ENCODE measurements at places on chromosomes 1 and 21.

DNA sequence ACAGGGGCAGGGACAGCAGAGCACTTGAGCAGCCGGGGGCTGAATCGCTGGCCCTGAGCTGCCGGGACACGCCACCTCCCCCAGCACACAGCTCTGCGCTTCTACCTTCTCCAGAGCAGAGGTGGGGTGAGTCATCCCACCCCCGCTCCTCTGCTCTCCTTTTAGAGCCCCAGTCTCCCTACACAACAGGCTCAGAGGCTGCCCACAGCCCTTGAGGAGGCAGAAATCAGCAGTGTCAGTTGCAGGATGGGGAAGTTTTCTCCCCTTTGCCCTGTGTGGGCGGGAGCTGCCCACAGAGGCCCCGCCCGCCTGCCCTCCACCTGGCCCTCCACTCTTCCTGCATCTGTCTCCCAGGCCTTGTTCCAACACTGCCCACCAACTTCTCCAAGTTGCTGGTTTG, 94.6 kb downstream of the STUM start:
- DNase-seq: peak; percentile 67

GRCh38 chr1:94299627-94300553, 62.5 kb upstream of the ARHGAP29 start:
- no peak for DNase-seq

- no peak for DNase-seq
Measured at GRCh38 chr1:167467126-167467710, 51.1 kb downstream of the CD247 start.

DNA sequence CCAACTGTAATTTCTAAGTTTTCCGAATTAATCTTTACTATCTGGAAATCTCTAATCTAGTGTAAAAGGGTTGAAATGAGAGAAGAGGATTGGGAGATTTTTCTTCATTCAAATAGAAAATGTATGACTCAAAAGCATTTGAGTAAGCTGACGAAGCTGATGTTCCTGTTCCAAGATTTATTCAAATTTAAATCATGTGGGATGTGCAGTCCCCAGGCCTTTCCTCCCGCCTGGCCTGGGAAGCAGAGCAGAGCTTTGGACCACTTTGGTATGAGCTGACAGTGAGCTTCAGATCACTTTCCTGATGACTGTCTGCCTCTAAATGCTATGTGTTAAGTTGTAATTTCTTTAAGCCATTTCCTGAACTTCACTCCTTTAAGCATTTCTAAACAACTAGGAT, 192.0 kb downstream of the DHRS3 start:
- DNase-seq: no peak

GRCh38 chr1:41481109-41481775, 3.2 kb downstream of the EDN2 start:
- no peak for DNase-seq

DNA sequence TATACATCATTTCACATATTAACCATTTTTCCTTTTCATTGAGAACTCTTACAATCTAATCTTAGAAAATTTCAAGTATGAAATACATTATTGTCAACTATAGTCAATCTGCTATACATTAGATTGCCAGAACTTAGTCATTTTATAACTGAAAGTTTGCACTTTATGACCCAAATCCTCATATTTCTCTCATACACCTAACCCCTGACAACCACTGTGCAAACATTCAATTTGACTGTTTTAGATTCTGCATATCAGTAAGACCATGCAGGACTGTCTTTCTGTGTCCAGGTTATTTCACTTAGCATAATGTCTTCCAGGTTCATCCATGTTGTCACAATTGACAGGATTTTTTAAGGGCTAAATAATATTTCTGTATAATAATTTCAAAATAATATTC, 1299.0 kb upstream of the B3GALT2 start:
- no peak for DNase-seq

DNA sequence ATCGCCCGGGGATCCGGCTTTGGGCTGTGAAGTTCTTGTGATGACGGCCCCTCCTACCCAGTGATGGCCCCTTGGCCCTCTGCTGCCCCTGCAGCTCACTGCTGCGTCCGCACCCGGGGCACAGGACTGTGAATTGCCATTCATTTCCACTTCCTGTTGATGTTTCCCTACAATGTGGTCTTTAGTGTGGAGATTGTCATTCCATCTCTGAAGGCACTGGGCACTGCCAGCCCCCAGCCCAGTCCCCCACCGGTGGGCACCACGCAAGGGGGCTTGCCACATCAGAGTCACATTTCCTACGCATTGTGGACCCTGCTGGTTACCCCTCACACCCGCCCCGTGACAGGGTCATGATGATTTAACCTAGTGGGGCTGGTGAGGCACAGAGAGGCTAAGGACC, 2.5 kb upstream of the MX2 start:
- DNase-seq: no peak

DNA sequence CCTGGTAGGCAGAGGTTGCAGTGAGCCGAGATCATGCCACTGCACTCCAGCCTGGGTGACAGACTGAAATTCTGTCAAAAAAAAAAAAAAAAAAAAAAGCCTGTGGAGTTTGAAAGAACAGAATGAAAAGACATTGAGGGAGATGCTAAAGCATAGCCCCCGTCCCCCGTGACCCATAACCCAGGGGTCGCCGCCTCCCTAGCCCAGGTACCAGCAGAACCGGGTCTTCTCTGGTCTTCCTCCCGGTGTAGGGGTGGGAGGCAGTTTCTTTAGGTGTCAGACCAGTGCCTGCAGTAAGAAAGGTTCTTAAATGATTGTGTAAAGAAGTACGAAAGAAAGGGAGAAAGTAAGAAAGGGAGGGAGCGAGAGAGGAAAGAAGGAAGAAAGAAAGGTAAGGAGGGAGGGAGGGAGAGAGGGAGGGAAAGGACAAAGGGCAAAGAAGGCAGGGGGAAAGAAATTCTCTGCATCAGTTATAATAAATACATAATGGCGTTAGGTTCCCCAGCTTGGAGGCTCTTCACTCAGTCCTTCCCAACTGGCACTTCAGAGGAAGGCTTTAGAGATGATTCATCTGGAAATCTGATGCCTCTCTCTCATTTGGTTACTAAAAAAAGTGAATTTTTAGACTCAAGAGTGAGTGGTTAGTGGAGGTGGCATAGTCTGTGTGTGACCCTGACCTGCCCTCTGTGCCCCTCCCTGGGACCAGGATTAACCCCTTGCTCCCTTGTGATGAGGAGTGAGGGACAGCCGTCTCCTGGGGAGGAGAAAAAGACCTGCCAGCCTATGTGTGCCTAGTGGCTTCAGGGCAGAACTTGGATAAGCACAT, 1.1 kb downstream of the IL24 start:
- DNase-seq: no peak

DNA sequence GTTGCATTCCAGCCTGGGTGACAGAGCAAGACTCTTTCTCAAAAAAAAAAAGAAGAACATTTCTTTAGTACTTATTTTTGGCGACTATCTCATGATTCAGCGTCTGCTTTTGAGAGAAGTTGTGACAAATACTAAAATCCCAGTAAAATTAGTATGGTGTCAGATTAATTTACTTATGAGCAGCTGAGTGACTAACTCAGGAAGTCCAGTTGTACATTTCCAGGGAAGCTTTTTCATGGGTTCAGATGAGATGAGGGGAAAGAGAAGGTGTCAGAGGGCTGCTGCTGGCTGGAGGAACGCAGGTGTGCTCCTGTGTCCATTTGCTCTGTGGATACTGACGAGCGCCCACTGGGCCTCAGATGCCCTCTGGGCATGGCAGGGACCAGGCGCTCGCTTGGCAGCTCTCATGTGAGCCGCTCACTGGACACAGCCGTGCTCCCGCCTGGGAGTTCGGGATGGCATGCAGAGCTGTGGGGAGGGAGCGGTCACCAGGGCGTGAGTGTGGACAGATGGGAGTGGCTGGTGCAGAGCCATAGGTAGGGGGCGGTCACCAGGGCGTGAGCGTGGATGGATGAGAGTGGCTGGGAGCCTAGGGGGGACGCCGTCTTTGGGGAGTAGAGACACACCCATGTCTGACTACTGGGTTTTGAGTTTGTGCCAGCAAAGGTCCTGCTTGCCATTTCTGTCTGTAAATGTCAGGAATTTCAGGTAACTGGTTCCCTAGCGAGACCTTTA, 55.0 kb downstream of the ADARB1 start:
- no peak for DNase-seq

GRCh38 chr1:15430787-15431570, 7.3 kb upstream of the CTRC start:
- DNase-seq: peak; percentile 53

- peak; percentile 50 for DNase-seq
Measured at GRCh38 chr1:223776075-223776814, 63.9 kb downstream of the CAPN2 start.

DNA sequence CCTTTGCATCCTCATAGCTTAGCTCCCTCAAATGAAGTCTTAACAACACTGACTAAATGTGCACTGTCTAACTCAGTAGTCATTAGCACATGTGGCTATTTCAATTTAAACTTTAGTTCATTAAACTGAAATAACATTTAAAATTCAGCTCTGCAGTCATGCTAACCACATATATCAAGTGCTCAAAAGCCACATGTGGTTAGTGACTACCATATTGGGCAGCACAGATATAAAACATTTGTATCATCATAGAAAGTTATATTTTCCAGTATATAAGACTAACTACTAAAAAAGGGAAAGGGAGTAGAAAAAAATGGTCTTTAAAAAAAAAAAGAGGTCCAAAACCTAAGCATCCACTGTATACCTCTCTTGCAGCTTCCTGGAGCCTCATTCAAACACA, 64.1 kb downstream of the SETD4 start:
- DNase-seq: no peak

GRCh38 chr1:102241431-102242338, 245.0 kb upstream of the OLFM3 start:
- DNase-seq: no peak

DNA sequence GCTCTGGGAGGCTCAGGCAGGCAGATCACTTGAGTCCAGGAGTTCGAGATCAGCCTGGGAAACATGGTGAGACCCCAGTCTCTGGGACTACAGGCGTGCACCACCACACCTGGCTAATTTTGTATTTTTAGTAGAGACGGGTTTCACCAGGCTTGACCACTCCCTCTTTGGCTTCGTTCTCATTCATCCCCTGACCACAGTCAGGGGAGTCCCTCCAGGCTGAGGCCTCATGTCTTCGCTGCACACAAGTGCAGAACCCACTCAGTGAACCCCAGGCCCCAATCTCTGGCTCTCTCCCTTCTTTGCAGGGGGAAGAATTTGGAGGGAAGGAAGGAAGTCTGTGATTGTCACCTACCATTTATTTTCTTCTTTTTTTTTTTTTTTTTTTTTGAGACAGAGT, 9.2 kb upstream of the RPS6KA1 start:
- DNase-seq: no peak

DNA sequence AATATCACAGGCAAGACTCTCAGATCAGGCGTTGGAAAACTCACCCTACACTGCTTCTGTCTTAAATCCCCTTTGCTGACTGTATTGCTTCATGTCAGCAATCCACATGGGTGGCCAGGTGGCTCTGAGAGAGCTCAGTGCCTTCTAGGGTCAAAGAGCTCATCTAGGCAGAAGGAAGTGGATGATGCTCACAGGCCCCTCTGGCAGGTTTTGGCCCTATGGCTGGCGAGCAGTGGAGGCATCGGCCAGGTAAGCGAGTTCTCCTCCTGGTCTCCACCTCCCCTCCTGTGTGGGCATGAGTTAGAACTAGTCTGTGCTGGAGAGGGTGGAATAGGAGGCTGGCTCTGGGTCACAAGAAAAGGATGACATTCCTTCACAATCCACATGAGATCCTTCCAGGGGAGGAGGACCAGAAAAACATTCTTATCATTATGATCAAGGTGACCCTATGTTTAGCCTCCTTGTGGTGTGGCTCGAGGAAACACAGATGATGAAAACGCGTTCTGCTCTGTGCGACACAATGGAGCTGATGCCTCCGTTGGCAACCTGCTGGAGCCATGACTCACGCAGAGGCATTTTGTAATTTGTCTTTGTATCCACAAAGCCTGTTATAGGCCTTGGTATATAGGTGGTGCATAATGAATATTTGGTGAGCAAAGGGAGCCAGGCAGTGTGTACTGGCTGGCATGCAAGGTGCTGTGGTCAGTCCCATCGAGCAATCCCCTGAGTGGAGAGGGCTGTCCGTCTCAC, 264.6 kb upstream of the RAB4A start:
- no peak for DNase-seq

Data from stimulated activated CD4-positive, alpha-beta T cell treated with anti-CD3 and anti-CD28 coated beads, Interleukin-4, amount 100 ng/mL, for 4 hours (primary cell).